ENCODE measurements at places on chromosomes 13 and 19.

DNA sequence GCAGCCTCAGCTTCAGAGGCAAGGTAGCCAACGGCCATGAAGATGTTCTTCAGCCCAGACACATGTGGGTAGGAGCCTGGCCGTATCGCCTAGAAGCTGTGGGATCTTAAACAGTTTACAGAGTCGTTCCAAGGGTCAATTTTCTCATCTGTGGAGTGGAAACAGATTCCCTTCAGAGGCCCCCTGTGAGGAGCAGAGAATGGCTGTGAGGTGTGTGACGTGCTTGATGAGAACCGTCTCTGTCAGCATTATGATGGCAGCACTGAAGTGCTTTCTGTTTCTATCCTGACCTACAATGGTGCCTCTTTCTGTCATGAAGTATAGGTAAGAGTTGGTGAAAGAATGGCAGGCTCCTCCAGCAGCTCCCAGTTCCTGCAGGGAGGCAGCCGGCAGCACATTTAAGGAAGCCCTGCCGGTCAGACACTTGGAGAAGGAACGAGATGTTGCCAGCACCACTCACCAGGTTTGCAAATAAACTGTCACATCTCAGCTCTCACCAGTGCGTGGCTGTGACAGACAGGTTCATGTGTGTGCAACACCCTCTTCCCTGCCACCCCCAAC, 277.3 kb downstream of the FOXO1 start:
- no peak for DNase-seq

- DNase-seq = no peak
Measured at GRCh38 chr13:27650312-27650711, 28.6 kb downstream of the POLR1D start.

DNA sequence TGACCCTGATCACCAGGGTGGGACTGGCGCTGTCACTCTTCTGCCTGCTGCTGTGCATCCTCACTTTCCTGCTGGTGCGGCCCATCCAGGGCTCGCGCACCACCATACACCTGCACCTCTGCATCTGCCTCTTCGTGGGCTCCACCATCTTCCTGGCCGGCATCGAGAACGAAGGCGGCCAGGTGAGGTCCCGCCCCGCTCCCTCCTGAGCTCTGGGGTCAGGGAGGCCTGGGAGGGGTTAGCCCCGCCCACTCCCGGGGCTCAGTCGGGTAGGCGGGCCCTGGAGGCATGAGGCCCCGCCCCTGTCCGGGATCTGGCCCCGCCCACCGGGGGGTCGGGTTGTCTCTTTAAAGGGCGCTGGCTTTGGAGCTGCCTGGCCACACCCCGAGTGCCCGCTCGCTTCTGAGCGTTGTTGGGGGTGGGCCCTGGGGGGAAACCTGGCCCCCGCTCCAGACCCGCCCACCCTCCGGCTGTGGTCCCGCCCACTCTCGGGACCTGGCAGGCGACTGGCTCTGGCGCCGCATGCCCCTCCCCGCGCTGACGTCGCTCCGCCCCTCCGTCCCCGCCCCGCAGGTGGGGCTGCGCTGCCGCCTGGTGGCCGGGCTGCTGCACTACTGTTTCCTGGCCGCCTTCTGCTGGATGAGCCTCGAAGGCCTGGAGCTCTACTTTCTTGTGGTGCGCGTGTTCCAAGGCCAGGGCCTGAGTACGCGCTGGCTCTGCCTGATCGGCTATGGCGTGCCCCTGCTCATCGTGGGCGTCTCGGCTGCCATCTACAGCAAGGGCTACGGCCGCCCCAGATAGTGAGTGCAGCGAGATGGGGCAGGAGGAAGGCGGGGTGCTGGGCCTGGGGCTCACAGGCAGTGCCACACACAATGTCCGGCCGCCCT, 13.1 kb downstream of the DDX39A start:
- peak; percentile 37 for DNase-seq

- DNase-seq = no peak
Measured at GRCh38 chr13:43153436-43154090, 130.2 kb downstream of the DNAJC15 start.

- DNase-seq = no peak
Measured at GRCh38 chr19:54654447-54655321, 8.1 kb upstream of the LILRB4 start.

- no peak for DNase-seq
Measured at GRCh38 chr13:51645154-51645650, 60.9 kb downstream of the WDFY2 start.

- no peak for DNase-seq
Measured at GRCh38 chr13:110407531-110407930, 100.4 kb downstream of the COL4A2 start.

GRCh38 chr13:32254916-32255723, 60.0 kb downstream of the ZAR1L start:
- no peak for DNase-seq

DNA sequence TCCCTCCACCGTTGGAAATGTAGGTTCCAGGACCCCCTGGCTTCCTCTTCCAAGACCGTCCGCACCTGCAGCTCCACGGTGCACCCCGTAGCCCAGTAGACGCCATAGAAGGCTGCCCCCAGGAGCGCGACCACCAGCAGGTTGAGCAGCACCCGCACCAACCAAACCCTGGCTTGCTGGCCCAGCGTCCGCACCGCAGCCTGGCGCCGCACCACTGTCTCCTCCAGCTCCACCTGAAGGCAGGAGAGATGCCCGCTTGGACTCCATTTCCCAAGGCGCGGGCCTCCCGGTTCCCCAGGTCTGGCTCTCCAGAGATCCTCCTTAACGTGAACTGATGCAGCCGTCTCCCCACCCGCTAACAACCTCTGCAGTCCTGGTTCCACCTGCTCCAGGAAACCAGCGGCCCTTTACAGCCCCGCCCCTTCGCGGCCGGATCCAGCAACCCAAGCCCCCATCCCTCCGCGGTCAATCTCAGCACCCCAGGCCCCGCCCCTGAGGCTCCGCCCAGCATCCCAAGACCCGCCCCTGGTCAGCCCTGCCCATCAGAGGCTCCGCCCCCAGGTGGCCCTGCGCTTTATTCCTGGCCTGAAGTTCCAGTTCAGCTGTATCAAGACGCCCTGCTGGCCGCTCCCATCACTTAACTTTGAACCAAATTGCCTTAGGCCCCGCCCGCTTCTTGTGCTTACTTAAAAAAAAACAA, 5.0 kb upstream of the LENG1 start:
- no peak for DNase-seq

GRCh38 chr13:70723732-70724131, 615.5 kb upstream of the KLHL1 start:
- DNase-seq = no peak

DNA sequence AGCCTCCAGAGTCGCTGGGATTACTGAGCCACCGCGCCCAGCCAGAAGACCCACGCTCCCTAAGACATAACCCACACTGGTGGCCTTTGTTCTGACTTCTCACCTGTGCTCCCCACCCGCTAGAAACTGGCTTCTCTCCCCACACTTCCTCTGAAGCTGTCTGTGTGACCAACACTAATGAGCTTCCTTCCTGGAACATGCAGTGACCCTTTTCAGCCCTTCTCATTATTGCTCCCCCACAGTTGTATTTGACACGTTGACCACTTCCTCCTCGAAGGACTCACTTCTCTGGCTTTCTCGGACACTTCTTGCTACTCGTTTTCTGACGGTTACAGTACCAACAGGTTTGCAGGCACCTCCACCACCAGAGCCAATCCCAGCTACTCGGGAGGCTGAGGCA, 10.9 kb downstream of the NCR1 start:
- DNase-seq = no peak

GRCh38 chr13:95224064-95224463, 77.2 kb downstream of the ABCC4 start:
- DNase-seq = no peak

GRCh38 chr19:2665103-2665502, 37.4 kb downstream of the GNG7 start:
- DNase-seq = no peak

- DNase-seq = no peak
Measured at GRCh38 chr13:29446016-29446415, 149.5 kb downstream of the SLC7A1 start.

GRCh38 chr13:75724752-75725517, 88.8 kb downstream of the LMO7 start:
- no peak for DNase-seq

GRCh38 chr13:89704040-89704439, 1643.4 kb upstream of the MIR17HG start:
- DNase-seq = no peak

GRCh38 chr13:42345367-42345766, 73.4 kb downstream of the AKAP11 start:
- DNase-seq = no peak

- DNase-seq = no peak
Measured at GRCh38 chr13:85170372-85170771, 628.8 kb downstream of the SLITRK6 start.

DNA sequence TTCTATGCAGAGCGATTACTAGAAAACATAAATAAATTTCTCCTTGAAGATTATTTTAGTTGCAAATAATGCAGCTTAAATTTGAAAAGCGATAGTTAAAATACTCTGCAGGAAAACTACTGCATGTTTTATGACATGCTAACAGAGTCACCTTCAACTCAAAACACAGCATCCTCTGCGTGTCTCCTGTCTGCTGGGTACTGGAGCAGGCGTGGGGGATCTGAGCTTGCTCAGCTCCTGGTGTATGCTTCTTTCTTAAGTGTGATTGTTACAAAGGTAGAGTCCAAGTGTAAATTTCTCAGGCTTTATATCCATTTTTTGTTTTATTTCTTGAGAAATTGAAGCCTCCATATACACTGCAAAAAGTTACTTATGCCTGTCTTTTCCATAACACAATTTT, 15.3 kb downstream of the SPATA13 start:
- no peak for DNase-seq

GRCh38 chr19:42091742-42092141, 15.8 kb downstream of the ZNF574 start:
- no peak for DNase-seq

DNA sequence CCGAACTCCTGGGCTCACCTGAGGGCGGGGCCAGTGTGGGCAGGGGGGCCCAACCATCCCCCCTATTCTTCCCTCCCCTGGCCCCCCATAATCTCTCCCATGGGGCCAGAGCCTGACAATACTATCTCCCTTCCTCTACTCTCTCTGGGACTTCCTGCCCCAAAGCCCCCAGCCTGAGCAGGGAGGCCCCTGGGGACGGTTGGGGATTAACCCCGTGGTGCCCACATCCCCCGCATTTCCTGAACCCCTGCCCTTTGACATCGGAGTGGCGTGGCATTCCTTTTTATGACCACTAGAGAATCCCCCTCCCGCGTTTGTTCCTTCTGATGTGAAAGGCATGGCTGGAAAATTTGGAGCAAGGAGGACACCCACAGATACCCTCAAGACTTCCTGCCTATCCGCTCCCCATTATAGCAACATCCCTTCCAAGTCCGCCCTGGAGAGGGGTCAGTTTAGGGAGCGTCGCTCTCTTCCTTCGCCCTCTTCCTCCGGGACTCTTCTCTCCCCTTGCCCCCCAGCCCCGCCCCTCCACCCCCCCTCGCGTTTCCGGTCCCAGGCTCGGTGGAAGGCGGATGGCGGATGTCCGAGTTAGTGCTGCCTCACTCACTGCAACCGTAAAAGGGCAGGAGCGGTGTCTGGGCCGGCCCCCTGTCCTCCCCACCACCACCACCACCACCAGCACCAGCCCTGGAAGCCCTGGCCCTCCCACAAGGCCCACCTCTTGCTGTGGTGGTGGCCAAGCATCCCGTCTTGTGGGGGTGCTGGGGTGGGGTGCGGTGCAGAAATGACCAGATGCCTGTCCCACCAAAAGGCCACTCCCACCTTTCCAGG, 1.8 kb downstream of the VASP start:
- DNase-seq = no peak

DNA sequence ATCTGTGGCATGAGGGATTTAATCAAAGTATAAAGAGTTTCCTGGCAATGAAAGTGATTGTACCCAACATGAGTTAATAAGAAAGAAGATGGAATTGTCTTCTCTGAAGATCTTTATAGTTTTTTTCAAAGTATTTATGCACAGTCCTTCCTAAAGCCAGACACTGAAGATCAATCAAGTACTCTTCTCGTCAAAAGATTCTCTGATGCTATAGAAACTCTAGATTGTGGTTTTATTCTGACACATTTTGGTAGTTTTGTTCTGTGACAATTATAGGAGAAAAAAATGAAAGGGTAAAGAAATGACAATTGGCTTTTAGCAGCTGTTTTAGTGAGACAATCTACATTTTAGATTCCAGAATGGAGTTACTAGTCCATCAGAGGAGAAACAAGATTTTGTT, 10.4 kb upstream of the ENOX1 start:
- no peak for DNase-seq

DNA sequence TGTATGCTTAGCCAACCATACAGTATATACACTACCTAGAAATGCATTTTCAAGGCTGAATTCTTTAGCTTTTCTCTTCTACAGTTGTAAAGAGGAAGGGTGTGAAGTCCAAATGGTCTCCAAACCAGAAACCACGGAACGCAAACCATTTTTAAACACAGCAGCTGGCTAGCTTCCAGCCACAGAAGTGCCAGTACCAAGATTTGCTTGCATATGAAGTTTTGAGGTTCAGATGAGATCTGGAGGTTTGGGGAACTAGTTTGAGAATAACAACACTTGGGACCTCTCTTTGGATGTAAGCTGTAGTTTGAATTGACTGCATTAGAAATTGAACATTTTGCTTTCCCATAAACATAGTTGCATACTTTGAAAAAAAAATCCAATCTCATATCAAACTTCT, 1243.5 kb downstream of the EFNB2 start:
- DNase-seq = no peak

DNA sequence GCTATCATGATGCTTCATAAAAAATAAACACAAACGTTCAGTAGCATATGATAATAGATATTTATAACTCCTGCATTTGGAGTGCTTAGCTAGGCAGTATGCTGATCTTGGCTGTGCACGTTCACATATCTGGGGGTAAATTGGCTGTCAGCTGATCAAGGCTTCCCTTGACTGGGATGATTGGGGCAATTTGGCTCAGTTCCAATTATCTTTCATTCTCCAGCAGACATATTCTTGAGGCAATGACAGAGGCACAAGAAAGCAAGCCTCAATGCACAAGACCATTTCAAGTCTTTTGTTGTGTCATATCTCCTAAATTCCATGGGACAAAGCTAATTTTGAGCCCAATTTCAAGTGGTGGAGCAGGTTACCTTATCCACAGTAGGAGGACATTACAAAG, 142.0 kb downstream of the DLEU7 start:
- DNase-seq = no peak

DNA sequence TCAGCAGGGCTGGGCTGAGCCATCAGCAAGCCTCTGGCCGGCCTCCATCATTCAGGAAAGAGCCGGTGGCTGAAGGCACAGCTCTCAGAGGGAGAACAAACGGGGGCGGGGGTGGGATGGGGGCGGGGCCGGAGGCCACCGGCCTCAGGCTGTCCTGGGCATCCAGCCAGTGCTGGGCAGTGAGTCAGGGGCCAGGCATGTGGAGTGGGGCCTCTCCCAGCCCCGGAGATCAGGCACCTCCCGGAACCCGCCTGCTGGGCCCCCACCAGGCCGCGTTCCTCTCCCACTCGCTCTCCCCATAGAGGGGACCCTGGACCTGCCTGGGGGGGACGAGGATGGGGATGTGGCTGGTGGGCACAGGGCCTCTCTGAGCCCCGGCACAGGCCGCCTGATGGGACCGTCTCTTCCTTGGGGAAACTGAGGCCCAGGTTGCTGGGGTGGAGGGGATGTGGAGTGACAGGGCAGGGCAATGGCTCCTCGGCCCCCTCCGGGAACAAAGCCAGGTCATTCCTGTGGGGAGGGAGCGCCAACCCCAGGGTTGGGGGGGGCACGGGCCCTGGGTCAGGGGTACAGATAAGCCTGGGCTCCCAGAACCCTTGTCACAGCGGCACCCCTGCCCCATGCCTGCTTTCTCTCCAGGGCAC, 12.9 kb downstream of the SPC24 start:
- no peak for DNase-seq

- DNase-seq = no peak
Measured at GRCh38 chr13:66347486-66348117, 882.5 kb downstream of the PCDH9 start.

GRCh38 chr13:74409551-74409950, 275.3 kb upstream of the KLF12 start:
- DNase-seq = no peak

All from NCI-H2081 treated with DMSO at 0.1 percent for 48 hours (cell line).